ENCODE measurements at places on chromosomes 6 and 20.

DNA sequence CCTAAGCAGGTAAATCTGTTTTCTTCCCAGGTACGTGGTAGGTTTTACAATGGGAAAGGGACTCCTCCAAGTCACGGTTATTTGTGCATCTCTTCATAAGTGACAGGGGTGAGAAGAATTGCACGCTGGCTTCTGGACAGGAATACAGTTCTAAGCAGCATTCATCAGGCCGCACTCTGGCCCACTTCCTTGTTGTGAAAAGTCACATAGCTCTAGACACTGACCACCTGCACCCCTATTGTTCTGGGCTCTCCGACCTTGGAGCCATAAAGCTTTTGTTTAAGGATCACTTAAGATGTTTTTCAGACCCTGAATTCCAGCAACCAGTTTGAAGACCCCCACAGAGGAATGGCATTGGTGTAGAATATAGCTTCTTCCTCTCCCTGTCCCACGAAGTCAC lies 31.4 kb downstream of the RAMACL start:
- DNase-seq, result no peak

DNA sequence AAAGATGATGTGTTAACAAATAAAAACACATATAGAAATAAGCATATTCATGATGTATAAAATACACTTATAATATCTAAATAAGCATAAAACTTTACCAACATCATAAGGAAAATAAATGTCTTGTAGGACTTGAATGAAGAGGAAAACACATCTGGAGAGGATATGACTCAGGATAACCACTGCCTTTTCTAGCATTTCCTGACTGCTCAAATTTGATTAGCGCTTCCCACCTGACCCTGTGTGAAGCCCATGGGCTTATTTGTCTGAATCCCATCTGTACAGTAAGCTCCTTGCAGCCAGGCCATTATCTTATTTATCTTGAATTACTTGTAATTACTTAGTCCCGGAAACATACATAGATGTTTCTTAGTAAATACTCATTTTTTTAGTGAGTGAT lies 608.6 kb downstream of the COL12A1 start:
- no peak for DNase-seq

GRCh38 chr6:11835065-11835464 lies 56.5 kb upstream of the ADTRP start:
- DNase-seq, result no peak

- no peak for DNase-seq
Measured at GRCh38 chr6:447381-448165, 56.0 kb downstream of the IRF4 start.

DNA sequence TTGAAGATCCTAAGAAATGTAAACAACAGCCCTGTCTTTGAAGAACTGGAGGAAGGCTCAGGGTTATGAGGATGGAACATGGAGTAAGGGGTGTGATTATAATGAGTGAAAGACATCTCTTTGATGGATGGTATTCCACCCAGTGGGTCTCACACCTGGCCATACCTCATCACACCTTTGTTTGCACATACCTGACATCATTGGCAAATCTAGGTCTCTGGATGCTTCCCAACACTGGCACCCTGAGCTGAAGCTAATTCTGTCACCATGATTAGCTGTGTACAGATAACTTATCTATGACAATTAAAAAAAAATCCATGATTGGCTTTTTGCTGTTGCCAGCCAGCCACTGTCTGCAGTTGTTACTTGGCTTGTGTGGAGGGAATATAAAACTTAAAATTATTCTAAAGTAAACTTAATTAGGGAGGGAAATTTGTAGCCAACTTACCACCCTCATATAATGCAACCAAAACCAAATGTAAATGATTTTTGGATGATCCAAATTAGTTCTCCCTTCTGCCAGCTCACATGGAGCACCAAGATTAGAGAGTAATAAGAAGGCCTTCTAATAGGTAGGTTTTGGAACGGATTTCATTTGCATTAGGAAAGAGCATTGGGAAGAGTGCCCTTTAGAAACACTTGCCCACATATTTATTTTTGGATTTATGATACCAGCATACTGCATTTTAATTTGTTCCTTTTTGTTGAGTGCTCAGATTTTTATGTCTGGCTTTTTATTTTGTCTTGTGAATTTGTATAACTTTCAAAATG lies 249.5 kb downstream of the SOX4 start:
- no peak for DNase-seq

- no peak for DNase-seq
Measured at GRCh38 chr20:60254901-60255411, 296.7 kb downstream of the CDH26 start.

DNA sequence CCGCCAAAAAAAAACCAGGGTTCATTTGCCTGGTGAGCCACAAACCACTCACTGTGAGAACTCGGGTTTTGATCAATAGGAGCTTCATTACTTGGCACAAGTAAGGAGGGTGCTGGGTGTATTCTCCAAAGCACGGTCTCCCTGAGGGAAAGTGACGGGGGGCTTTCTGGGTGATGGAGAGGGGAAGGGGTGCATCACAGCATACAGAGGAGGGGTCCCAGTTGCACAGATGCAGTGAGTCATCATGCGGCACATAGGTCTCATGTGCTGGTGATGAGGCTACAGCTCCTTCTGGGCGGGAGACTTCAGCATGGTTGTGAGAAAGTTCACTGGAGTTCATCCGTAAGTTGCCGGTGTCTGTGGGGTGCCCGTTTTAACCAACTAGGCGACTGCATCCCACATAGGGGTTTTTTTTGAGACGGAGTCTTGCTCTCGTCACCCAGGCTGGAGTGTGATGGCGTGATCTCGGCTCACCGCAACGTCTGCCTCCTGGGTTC lies 36.2 kb downstream of the SUN5 start:
- DNase-seq, result peak; percentile 23

- no peak for DNase-seq
Measured at GRCh38 chr6:40393641-40394040, 193.5 kb downstream of the LRFN2 start.

DNA sequence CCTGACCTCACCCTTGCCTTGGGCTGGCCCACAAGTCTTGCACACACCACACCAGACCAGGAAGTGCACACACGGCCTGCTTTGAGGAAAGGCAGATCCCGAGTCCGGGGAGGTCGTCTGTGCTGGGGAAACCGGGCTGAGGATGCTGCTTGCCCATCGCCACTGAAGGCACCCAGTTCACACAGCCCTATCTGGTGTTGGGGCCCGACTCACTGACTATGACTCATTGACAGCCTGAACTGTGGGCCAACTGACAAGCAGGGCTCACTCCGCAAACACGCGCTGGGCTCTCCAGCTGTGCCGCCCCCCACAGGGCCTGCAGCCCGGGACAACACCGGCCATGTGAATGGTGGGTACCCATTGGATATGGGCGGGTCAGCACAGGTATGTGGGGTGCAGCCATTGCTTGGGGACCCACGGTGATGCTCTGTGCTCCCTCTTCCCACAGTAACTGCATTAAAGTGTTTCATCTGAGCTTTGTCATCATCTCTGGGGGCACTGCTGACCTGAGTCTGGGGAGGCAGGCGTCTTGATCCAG lies 1.6 kb downstream of the SAMD10 start:
- no peak for DNase-seq

DNA sequence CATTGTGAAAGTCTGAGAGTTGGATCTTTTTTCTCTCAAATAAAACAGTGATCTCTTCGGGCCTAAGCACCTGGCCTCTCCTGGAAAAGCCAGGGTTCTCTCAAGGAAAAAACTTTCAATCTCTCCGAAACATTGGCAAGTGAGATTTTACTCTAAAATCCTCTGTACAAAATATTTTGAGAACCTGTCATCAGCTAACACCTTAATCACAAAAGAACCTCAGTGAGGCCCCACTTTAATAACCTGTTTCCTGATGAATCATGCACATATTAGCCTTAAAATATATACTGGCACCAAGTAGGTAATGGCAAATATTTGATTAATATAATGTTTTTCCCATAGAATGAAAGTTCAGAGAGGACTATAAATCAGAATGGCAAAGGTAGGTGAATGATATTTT lies 177.9 kb downstream of the FRK start:
- no peak for DNase-seq

DNA sequence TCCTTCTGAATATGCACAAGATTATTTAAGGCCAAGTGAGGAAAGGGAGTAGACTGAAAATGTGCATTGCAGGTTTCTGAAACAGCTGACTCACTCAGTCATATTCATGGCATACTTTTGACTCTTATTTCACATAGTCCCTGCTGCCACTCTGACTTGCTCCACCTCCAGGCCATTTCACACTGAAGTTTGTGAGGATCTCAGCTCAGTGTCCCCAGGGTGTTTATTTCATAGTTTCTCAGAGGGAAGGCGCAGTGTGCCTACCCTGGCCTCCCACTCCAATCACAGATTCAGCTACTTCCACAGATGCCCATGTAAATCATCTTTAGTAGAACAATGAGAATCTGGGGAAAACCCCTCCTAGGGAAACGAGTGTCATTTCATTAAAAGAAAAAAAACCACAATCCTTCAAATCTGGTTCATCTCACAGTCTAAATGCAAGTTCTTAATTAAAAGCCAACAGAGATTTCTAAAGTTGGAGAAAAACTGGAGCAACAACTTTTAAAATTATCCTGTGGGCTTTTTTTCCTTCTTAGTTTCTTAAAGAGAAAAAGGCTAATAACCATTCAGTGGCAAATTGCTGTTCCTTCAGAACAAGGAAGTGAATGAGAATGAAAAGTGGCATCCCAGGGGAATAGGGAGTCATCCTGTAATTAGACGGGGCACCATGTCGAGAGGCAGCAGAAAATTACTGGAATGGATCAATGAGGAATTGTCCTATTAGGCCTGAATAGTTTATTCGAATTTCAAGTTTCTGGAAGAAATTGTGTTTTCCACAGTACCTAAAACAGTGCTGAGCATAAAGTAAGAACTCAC lies 133.6 kb downstream of the TFAP2B start:
- DNase-seq, result no peak

Data from effector CD8-positive, alpha-beta T cell (primary cell).